Stimulated activated CD4-positive, alpha-beta T cell treated with anti-CD3 and anti-CD28 coated beads, Interleukin-1b, Interleukin-23, amount 100 ng/mL, for 1 hour (primary cell): ENCODE measurements at places on chromosomes 11 and 22.

- DNase-seq: no peak
These were observed 745 bp downstream of the NCAM1 start for GRCh38 chr11:112961751-112962578.

DNA sequence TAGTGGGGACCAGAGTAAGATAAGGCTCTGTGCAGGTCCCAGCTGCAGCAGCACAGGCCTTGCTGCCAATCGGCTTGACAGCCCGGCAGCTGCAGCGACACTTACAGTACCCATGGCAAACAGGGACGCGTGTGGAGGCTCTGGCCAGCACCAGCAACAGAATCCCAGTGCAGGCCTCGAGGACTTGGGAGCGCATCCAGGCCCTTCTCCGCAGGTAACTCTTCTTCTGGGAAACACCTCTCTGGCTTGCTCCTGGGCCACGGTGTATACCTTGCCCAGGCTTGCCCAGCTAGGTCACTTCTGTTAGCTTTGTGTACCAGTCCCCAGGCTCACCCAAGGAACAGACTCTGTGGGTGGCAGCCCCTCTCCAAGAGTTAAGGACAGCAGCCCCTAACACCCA is 126.7 kb downstream of the CTTN start:
- no peak for DNase-seq

GRCh38 chr11:121766991-121767390 is 314.2 kb upstream of the SORL1-AS1 start:
- no peak for DNase-seq

DNA sequence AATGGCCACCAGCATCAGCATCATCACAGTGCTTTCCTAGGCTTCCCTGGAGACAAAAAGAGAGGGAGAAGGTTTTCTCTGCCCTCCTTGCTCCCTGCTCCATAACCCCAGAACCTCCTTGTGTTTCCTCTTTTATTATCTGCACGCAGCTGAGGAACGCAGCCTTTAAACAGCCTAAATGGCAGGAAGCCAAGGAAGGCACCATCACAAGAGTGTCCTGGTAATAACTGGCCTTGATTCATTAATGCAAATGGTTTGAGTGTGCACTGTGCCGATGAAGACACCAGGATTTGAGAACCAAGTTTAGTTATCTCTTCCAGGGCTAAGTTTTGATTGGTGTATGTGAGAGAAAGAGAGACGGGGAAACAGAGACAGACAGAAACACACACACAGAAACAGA is 29.4 kb upstream of the DRD2 start:
- no peak for DNase-seq

DNA sequence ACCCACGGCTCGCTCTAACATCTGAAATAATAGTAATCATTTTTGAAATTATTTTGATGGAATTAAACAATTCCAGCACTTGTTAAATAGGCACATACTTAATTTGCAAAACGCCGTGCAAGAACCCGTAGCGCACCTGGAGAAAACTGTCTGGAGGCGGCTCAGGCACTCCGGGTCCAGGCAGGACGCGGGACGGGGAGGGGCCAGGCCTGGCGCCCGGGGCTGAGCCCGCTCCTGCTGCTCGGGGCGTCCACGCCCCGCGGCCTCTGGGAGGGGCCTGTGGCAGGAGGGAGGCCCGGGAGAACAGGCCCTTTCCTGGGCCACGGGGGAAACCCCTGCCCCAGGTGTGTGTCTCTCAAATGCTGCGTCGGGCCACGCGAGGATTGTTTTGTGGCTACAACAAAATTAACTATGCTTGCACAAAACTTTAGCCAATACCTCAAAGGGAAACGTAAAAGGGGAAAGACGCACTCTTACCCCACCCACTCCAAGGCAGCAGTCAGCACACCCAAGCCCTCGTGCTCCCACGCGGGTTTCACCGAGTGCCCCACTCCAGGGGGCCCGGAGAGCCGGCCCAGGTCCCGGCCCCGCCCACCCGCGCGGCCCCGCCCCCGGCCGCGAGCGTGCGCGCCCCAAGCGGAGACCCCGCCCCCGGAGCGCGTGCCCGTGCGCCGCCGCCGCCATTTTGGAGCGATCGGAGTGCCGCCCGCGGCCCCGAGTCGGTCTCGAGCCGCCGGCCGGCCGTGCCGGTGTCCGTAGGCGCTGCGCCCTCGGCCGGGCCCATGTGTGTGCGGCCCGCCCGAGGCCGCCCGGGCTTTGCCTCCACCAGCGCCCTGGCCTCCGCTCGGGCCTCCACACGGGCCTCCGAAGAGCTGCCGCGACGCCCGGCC is at the start of gene PPP6R2:
Gene PPP6R2 (plus strand): TSS at position 677 of the 890 bp plus-strand sequence. CDS start 50,582 bp downstream, outside the sequence.
- DNase-seq: peak; percentile 90

GRCh38 chr22:37007651-37008050 is 11.6 kb downstream of the TST start:
- no peak for DNase-seq

DNA sequence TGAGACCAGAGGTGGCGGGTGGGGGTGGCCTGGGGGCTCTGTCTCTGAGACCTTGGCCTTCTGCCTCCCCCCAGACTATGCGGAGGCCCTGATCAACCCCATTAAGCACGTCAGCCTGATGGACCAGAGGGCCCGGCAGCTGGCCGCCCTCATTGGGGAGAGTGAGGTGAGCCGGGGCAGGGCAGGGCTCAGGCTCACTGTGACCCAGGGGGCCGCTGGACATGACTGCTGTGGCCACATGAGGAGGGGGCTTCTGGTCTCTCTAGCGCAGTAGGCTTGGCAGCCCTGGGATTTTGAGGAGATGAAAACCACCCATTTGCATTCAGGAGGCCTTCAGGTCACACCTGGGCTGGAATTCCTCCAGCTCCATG is 12.6 kb downstream of the PLCB3 start:
- no peak for DNase-seq

DNA sequence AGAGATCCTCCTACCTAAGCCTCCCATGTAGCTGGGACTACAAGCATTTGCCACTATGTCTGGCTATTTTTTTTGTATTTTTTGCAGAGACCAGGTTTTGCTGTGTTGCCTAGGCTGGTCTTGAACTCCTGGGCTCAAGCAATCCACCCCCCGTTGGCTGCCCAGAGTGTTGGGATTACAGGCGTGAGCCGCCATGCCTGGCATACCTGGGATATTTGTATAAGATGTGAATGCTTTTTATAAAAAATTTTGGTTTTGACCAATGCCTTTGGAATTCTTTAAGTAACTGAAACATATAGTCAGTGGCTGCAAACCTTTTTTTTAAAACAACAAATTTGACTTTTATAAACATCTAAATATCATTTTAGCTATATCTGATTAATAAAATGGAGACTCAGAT is 42.4 kb downstream of the ADAMTS8 start:
- no peak for DNase-seq

GRCh38 chr22:45343143-45343542 is 33.4 kb downstream of the FAM118A start:
- no peak for DNase-seq

GRCh38 chr11:2298795-2299761 is 2.6 kb downstream of the C11orf21 start:
- no peak for DNase-seq

GRCh38 chr11:72833811-72834493 is 19.7 kb downstream of the ATG16L2 start:
- DNase-seq: no peak

DNA sequence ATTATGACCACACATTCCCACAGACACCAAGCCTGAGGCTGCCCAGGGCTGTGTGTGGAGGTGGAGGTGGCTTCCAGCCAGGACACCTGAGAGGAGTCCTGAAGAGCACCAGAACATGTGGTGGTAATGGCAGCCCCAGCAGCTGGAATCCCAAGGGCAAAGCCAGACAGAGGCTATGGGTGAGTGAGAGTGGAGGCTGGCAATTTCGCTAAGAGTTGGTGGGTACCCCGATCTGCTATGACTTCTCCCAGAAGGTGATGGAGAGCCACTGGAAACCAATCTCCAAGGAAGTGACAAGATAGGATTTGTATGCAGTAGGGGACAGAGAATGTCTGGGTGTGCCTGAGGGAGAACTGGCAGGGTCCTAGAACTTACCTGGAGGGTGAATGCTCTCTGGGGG is 69.3 kb upstream of the CLTCL1 start:
- no peak for DNase-seq

DNA sequence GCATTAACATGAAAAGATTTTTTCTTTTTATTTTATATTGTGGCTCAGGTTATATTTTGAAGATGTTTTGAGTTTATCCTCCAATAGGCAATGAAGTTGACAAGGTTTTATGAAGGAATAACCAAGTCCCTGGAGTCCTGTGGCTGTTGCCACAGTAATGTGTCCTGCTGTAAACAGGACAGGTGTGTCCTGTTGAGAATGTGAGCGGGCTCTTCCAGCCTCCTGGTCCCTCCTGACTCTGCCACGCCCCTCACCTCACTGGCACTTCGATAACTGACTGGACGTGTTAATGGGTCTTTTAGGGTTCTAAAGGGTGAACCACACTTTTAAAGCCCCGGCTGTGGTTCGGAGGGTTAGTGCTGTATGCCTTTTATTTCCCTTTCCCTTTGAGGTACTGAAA is 47.8 kb upstream of the OR4B1 start:
- DNase-seq: no peak

- no peak for DNase-seq
These were observed 36.0 kb downstream of the TENM4 start for GRCh38 chr11:79404806-79405205.

GRCh38 chr11:125404811-125405790 is 91.0 kb downstream of the FEZ1 start:
- DNase-seq: peak; percentile 36

GRCh38 chr11:130787092-130787616 is 129.1 kb downstream of the SNX19 start:
- DNase-seq: no peak

GRCh38 chr11:75365711-75366181 is 14.3 kb upstream of the ARRB1 start:
- DNase-seq: no peak

DNA sequence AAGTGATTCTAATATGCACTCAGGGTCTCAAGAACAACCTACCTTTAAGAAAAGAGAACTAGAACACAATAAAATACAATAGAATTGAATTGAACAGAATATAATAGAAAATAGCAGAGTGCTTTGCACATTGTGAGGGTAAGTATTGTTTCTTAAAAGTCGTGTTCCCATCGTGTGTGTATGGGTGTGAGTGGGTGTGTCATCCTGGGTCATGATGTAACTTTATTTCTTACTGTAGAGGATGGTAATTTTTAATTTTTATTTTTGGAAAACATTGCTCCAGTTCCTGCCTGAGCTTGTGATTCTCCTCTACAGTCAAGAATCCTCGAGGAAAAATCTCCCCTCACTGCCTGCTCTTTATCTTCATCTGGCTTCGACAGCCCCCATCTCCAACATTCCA is 75.7 kb upstream of the CSNK2A3 start:
- DNase-seq: no peak

DNA sequence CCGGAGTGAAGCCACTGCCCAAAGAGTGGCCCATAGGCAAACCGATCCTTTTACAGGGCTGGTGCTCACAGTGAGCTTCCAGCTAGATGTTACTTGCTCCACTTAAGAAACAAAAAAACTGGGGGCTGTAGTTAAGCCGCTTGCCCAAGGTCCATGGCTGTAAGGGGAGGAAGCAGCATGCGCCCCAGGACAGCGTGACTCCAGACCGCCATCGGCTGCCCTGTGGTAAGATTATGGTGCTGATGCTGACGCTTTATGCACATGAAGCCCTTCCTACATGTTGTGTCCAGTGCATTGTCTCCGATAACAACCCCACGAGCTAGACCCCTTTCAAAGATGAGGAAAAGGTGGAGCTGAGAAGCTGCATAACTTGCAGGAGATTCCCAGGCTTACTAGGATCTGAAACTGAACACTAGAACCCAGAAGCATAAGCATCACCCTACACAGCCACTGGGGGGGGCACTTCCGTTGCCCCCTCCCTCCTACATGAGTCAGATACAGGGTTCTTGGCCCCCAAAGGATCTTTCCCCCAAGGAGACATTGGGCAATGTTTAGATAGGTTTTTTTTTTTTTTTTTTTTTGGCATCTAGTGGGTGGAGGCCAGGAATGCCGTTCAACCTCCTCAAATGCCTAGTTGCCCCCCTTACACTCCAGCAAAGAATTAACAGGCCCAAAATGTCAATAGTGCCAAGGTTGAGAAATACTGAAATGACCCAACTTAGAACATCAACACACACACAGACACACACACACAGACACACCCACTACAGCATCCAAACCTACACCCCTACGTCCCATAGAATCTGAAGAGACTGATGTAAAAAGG is 53.9 kb downstream of the MN1 start:
- DNase-seq: no peak

GRCh38 chr11:12331239-12331874 is 46.0 kb upstream of the PARVA start:
- peak; percentile 44 for DNase-seq

GRCh38 chr11:71096751-71097388 is 155.5 kb downstream of the SHANK2 start:
- no peak for DNase-seq

DNA sequence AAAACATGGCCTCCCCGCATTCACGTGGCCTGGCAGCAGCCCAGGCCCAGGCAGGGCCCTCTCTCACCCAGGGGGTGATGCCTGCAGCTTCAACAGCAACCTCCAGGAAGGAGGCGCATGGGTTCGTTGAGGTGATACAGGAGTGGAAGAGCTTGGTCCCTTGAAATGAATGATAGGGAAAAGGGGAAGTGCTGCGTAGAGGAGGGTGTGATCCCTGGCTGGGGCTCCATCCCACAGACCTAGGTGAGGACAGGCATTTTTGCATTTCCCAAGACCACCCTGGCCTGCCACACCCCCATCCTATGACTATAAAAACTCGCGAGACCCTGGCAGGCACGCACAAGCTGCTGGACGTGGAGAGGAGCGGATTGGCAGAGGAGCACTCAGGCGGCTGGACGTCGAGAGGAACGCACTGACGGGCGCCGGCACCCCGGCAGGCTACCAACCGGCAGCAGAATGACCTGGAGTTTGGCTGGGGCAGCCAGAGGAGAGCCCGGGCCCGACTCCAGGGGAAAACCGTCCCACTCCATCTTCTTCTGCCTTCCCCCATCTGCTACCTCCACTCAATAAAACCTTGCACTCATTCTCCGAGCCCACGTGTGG is 32.6 kb downstream of the RTN4R start:
- no peak for DNase-seq

DNA sequence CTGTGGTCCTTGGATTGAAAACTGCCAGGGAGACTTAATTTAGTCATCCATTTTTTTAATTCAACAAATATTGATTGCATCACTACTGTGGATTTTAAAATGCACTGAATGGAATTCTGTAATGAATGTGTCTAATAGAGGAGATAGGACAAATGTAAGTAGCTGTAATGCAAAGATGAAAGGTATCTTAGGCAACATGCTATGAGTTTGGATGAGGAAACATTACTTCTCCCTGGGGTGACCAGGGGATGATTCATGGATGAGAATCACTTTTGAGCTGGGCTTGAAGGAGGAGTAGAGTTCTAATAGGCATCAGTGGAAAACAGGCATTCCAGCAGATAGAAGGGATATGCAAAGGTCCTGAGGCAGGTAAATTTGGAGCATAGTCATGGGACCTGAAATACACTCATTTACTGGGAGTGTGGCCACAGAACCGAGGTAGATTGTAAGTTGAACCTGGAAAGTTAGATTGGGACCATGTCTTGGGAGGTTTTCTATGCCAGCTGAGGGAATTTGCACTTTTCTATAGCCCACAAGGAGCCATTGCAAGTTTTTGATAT is 43.4 kb downstream of the PKNOX2 start:
- no peak for DNase-seq

GRCh38 chr11:102361086-102362031 is 14.3 kb downstream of the BIRC2 start:
- DNase-seq: no peak
